ENCODE measurements at places on chromosomes 3 and 15.
A peak's percentile ranks its signal among the peaks of the same experiment; 100 is the strongest.

DNA sequence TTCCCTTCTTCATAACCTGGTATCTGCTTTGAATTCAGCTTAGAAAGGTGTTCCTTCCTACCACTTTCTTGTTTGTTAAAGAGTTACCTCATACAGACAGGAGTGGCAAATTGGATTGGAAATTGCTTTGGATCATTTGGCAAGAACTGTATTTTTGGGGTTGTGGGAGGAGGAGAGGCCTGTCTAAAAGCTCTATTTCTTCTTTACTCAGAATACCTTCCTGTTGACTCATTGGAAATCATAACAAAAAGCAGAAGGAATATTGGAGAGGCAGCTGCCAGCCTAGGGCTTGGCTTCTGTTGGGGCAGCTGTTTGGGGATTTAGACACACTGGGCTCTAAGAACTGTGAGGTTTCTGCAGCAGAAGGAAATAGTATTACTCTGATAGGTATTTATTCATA lies 14.2 kb downstream of the IQGAP1 start:
- no peak for DNase-seq

DNA sequence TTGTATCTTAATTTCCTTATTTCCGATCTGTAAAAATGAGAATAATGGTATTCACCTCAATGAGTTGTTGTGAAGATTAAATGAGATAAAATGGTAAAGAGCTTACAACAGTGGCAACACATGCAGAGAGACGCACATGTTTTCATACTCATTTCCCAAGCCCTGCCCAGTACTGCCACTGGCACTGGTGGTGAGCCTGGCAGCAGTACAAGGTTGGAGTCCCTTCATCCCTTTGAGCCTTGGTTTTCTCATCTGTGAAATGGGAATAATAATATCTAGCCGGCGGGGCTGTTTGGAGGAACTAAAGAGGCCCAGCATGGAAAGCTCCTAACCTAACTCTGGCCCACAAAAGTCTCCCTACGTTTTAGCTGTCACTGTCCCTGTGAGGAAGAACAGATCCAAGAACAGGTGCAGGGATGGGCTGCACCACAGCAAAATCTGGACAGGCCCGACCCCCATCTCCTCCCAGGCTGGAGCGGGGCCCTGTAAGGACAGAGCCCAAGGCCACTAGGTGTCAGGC lies 866 bp upstream of the CD276 start:
- DNase-seq = no peak

DNA sequence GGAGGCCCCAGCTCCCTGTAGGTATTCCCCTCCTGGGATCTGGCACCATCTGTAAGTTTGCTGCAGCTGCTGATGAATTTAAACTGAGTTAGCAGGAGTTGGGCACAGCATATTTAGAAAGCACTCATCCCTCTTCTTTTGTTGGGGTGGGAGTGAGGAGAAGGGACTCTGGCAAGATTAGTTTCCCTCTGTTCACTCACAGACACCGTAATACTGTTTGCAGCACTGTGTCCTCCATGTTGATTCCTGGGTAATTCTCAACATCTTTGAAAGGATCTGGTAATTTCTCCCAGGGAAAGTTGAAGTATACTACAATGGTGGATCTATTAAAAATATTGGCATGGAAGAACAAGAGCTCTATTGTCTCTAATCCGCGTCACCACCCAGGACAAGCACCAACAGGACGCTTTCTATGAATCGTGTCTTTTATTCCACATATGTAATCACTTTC lies 173.3 kb downstream of the RBMS3 start:
- no peak for DNase-seq

- DNase-seq = no peak
These were observed 40.4 kb upstream of the ACKR4 start for GRCh38 chr3:132556508-132557159.

DNA sequence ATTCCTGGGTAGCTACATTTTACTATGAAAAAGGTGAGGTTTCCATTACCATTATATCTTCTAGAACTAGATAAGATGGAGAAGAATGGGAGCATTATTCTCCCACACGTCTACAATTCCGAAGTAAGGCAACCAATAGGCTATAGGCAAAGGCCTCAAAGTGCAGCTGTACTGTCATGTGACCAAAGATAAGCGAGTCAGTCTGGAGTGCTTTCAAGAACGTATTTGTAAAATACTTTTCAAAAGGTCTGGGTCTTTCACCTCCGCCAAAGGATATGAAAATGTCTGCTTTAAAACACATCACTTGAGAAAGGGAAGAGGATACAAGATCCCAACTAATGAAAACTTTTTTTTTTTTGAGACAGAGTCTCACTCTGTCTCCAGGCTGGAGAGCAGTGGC lies 9.9 kb downstream of the CCPG1 start:
- DNase-seq = no peak

- DNase-seq = no peak
These were observed 234.9 kb upstream of the LMCD1 start for GRCh38 chr3:8266730-8267131.

DNA sequence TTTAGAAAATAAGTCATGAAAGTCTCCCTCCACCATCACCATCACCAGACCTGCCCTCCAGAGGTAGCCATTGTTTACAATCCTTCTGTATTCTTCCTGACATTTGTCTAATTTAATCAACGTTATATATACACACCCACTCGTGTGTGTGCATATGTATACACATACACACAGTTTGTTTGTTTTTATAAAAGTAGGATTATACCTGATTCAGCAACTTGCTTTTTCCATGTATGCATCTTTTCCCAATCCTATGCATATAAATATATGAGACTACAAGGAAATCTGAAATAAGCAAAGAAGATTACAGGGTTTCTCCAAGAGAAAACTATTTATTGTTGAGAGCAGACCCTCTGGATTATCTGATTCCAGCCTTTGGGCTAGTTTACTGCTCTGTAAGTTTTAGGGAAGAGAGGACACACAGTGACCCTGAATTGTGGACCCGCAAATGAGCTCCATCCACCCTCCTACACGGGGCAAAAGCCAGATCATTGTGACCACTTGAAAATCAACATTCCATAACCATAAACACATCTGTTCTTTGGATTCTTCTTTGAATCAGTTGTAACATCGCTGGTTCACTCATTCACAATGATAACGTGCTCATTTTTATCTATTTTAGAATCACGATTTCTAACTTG lies 104.3 kb downstream of the CPN2 start:
- no peak for DNase-seq

DNA sequence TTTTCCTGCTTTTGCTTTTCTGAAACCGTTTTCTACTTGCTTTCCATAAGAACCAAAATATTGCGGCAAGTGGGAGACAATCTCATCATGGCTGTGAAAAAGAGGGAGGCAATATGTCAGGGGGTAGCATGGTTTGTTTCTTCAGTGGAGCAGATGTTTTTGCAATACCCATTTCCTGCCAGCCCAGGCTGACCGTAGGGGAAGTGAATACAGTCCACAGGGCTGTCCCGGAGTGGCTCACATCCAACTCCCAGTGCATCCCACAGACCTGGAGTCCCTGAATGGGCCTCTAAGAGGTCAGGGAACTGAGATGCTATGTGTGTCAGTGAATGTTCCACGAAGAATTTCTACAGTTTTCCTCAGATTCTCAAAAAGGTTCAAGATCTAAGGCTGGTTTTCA lies 69.6 kb downstream of the EPHB1 start:
- DNase-seq = no peak

GRCh38 chr15:57619746-57620145 lies 28.0 kb downstream of the MYZAP start:
- DNase-seq = no peak

- DNase-seq = peak; percentile 68
These were observed 44.9 kb downstream of the CPN2 start for GRCh38 chr3:194306109-194306686.

- DNase-seq = no peak
These were observed 45.8 kb downstream of the CDC25A start for GRCh38 chr3:48142316-48142870.

GRCh38 chr3:54133196-54133595 lies 10.8 kb downstream of the CACNA2D3 start:
- no peak for DNase-seq

GRCh38 chr3:62169906-62170660 lies 203.3 kb downstream of the FEZF2 start:
- DNase-seq = no peak

GRCh38 chr3:126452213-126452612 lies 23.5 kb downstream of the ZXDC start:
- no peak for DNase-seq

GRCh38 chr3:72127844-72128243 lies 342.9 kb upstream of the PROK2 start:
- no peak for DNase-seq

GRCh38 chr15:90463381-90463780 lies 66.3 kb upstream of the CRTC3 start:
- DNase-seq = no peak

DNA sequence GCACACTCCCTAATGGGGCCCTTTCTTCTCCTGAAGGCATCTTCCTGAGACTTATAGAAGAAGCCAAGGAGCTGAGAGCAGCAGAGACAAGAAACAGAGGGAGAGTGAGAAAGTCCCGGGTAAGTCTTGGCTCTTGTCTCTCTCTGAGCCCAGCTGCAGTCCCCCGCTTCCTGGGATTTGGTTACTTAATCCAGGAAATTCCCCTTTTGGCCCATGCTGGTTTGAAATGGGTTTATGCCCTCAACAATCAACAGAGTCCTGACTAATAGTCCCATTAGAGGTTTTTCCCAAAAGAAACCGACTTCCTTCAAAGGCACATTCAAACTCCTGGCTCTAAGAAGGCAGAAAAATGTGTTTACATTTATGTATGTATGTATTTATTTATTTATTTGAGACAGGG lies 22.0 kb downstream of the TMEM158 start:
- DNase-seq = no peak

DNA sequence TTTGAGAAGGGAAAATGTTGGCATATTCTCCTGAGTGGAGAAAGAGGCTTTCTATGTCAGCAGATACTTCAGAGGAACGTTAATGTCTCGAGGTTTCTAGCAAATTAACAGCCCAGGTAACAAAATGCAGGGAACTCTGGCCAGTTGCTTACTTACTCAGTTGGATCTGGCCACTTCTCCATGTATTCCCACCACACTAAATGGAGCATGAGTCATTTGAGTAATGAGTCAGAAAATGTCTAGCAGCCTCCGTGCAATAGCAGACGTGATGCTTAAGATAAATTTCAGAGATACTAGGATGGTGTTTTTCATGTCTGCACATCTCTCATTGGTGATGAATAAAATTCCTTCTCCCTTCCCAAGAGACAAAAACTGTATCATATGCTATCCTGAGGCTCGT lies 671.5 kb downstream of the FHIT start:
- DNase-seq = no peak

DNA sequence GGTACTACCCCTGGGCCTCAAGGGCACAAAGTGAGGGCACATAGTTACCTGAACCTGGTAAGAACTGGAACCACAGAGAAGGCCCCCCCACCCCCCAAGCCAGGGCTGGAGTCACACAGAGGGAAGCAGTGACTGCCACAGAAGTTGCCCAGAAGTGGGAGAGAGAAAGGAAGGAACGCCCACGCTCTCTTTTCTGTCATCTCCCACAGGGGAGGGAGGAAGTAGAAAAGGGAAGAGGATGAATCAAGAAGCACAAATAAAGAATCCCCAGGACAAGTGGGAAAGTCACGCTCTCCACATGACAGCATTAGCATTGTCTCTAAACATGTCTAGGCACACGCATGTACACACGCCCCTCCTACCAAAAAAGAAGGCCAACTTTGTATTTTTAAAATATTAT lies 114.7 kb upstream of the FRMD4B start:
- DNase-seq = no peak

DNA sequence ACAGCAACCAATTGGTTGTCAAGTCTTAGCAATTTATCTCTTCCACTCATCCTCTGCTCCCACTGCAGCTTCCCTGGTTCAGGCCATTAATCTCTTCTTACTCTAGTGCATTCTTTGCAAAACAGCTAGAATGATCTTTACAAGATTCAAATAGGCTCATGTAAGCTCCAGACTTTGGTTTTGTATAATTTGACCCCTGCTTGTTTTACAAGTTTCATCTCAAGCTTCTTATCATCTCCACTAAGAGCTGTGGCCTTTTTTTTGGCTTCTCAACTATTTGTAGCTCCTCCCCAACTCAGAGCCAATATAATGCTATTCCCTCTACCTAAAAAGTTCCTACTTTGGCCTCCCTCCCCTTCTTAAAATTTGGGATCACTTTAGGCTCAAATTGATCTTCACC lies 121.8 kb downstream of the GOLIM4 start:
- no peak for DNase-seq

GRCh38 chr15:57298843-57299550 lies 77.3 kb upstream of the CGNL1 start:
- DNase-seq = no peak

GRCh38 chr3:107650788-107651187 lies 128.0 kb downstream of the BBX start:
- no peak for DNase-seq

GRCh38 chr15:62644889-62645742 lies 397.4 kb upstream of the TPM1 start:
- no peak for DNase-seq

DNA sequence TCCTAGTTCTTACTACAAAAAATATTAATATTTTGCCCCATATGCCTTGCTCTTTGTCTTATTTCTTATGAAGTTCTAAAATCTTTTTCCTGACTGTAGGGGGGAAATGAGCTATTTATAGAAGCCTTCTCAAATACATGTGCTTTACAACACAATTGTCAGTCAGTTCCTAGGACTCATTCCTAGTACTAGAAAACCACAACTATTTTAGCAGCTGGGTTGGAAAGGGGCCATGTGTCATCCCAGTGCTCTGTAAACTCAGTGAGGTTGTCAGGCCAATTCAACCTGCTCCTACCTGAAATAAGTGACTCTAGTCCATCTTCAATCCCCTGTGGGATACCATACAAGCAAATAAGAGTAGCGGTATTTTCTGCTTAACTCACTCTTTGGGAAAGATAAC lies 153.8 kb downstream of the ULK4 start:
- DNase-seq = no peak

DNA sequence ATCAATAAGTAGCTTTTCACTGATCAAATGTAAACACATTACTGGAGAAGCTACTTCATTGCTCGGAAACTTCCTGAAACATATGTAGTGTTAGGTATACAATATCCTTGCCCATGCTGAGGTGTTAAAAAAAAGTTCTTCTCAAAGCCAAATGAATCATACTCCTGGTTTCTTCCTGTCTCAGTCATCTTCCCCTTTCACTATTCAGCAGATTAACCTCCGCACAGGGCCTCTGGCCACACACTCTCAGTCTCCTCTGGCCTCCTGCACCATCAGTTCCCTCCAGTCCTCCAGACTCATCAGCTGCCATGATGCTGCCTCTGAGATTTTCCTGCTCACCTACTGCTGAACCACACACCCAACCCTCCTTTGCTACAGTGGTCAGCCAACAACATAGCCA lies 70.5 kb upstream of the BOC start:
- DNase-seq = no peak

DNA sequence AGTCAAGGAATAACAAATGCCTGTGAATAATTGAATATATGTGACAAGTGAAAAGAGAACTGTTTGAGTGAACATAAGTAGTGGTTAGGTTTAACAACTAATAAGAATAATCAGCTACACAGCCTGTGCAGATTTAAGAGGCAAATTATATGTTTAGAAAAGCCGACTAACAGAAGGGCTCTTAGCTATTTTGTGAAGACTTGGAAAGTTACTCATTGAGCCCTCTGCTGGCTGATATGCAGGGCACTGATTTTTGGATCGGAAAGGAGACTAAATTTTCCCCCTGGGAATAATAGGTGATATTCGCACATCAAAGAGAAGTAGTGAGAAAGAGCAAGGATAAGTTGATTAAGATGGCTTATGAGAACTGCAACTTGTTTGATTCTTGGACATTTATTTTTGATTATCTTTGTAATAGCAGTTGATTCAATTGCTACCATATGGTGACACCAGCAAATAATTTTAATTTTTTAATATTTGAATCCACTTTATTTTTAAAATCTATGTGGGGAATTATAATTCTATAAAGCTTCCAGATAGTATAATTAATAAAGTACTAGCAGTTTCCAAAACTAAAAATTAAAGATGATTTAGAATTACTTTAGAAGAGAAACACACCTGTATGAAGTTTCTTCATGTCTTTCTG lies 156.2 kb downstream of the NLGN1 start:
- no peak for DNase-seq
